NCI-H1417 (cell line): ENCODE measurements at places on chromosomes 1 and 21.

- no peak for DNase-seq
Measured at GRCh38 chr1:13725714-13726175, 25.8 kb downstream of the PRDM2 start.

DNA sequence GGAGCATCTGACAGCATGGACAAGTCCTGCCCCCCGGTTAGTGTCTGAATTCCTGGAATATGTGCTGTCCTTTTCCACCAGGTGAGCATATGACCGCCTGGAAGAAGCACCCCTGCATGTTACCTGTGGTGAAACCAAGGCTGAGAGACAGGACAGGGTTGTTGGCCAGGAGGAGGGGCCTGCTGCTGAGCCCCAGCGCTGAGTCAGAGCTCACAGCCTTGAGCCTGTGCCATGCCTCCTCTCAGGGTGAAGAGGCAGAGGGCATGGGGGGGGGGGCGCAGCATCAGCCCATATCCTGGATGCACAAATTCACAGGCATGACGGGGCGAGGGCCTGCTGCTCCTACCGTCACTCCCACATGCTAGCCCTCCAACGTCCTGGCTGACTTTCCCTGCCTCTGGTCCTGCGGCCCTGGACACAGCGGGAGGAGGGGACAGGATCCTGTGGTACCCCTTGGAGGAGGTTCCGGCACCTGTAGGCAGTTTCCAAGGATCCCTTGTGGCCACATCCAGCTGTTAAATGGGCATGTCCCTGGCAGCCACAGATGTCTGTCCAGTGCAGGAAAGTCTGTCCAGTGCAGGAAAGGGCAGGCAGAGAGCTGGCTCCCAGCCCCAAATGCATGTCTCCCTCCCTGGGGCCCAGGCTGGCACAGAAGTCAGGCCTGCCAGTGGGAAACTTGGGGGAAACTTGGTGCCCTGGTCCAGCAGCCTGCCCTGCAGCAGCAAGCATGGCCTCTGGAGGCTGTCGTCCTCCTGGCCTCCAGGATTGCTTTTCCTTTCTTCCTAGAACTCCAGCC lies 23.9 kb downstream of the TTC34 start:
- DNase-seq = no peak

GRCh38 chr1:17521946-17522612 lies 17.4 kb upstream of the ARHGEF10L start:
- DNase-seq = no peak

GRCh38 chr1:32881291-32881690 lies 5.0 kb upstream of the HPCA start:
- no peak for DNase-seq

DNA sequence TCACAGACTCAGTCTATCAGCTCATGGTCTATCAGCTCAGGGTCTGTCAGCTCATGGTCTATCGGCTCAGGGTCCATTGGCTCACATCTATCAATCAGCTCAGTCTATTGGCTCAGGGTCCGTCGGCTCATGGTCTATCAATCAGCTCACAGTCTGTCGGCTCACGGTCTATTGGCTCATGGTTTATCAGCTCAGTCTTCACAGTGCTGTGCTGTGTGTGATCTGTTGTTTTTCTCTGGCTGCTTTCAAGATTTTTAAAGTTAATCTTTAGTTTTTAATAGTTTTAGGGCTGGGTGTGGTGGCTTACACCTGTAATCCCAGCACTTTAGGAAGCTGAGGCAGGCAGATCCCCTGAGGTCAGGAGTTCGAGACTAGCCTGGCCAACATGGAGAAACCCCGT lies 14.4 kb downstream of the C1orf159 start:
- no peak for DNase-seq

DNA sequence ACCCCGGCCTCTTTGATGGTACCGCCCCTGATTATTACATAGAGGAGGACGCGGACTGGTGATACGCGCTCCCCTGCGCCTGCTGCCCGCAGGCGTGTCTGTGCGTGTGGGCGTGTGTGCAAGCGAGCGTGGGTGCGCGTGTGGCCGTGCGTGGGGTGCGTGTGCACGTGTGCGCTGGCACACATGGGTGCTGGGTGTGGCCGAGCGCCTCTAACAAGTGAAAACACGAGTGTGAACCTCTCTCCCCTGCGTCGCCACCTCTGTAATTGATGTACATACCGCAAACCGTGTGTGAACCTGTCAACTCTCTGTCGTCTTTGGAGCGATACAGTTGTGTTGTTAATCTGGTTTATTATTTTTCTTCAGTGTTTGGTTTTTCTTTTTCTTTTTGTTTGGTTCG lies 87.8 kb upstream of the TMEM51 start:
- DNase-seq = no peak

- DNase-seq = no peak
Measured at GRCh38 chr21:31346256-31346821, 2.3 kb upstream of the TIAM1 start.
